ENCODE measurements at places on chromosomes 6 and 20. TPM values are rescaled to one million over a fixed set of nuclear protein-coding genes. Genes with fewer than 3 reads are reported as not detected.

ECHDC1 gene
- total RNA-seq = 85.6 TPM

DNA sequence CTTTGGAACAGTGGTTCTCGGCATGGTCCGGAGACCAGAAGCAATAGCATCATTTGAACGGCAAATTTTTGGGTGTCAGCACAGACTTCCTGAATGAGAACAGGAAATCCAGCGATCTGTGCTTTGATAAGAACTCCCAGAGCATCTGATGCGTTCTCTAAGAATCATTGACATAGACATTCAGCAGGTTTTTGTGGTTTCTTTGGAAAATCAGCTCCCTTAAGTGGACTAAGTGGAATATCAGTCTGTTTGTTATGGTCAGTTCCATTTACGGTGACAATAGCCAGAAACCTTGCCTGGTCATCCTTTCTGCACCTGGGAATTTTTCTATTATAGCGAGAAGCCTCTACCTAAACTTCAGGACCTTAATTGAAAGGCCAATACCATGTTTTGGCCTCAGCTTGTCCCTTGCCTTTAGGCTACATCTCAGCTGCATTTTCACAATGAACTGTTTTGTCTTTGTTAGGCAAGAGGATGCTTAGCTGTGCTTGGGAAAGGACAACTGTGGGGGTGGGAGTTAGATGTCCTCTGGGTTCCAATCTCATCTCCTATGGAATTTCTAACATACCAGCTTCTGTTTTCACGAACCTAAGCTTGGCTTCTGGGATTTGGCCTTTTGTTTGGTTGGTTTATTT lies 299.7 kb downstream of the CDKAL1 start:
- no peak for DNase-seq

MAP7 gene
- 1.8 TPM for total RNA-seq

- DNase-seq = peak; percentile 88
Measured at GRCh38 chr20:62616728-62617621, 25.3 kb upstream of the SLCO4A1 start.
